ENCODE measurements at places on chromosomes 2 and 18.

GRCh38 chr18:2987876-2988790 is 24.8 kb downstream of the LPIN2 start:
- DNase-seq: no peak

DNA sequence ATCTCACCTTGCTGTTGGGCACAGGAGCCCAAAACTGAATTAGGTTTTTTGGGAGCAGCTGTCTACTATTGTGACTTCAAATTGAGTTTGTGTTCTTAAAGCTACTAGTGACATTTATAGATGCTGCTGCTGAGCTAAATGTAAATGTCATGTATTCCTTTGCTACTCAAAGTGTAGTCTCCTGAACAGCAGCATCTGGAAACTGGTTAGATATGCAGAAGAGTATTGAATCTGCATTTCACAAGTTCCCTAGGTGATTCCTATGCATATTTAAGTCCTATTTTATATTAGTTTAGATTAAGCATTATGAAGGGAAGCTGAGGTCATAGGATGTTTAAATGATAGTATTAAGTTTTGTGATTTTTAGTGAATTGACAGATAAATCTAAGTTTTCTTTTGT is 67.5 kb downstream of the RAB3GAP1 start:
- no peak for DNase-seq

- no peak for DNase-seq
Measured at GRCh38 chr2:219000569-219000960, 7.3 kb upstream of the CRYBA2 start.

GRCh38 chr2:78993518-78994148 is 31.9 kb upstream of the REG3G start:
- no peak for DNase-seq

GRCh38 chr2:65374575-65374974 is 57.8 kb downstream of the SPRED2 start:
- no peak for DNase-seq

GRCh38 chr2:170354855-170355780 is 177.2 kb downstream of the MYO3B start:
- DNase-seq: no peak

GRCh38 chr2:9753665-9754531 is 89.4 kb upstream of the TAF1B start:
- DNase-seq: no peak

DNA sequence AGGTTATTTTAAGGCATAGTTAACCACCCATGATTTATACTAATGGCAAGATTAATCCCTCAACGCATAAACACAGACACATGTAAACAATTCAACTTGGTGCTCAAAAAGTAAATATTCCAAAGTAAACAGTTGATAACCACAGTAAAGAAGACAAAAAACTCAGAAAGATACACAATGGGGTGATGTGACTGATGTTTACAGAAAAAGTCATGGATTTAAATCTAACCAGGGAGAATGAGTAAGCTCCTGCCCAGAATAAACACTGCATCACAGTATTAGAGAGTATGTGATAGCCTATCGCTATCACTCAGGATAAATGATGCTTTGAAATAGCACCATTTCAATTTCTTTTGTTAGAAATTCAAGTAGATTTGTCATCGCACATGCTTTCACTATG is 49.3 kb downstream of the HIBCH start:
- no peak for DNase-seq

DNA sequence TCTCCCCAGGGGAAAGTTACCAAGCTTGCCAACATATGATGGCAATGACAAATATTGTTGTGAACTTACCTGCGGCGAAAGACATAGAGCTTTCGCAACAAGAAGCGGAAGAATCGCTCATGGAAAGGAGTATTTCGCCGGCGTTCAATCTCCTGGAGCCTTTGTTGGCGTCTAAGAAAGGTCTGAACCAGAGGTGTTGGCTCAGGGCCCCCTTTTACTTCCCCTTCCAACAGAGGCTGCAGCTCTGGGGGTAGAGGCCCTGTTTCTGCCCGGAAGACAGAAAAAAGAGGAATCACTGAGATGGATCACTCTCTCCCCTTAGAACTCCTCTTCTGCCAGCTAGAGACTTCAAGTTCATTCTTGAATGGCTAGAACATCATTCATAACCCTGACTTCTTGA is 10.8 kb downstream of the GGCX start:
- no peak for DNase-seq

DNA sequence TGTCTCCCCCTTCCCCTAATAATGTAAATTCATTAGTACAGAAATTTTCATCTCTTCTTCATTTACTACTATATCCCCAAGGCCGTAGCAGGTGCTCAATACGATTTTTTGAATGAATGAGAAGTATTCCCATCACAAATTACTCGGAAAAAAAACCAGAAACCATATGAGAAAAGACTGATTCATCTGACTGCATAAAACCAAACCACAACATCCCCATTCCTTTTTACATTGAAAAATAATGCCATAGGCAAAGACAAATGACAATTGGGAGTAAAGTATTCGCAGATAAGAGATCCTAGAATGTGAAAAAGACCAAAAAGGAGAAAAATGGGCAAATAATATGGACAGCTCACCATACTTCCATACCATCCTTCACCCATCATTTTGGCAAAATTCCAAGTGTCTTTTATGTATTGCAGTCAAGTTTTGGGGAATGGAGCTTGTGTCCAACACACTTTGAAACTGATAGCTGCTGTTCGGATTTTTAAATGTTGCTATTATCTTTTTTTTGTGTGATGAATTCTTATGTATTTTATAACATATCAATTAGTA is 1.5 kb downstream of the ZC3H8 start:
- DNase-seq: no peak

- no peak for DNase-seq
Measured at GRCh38 chr2:163703386-163703785, 32.4 kb downstream of the FIGN start.

- no peak for DNase-seq
Measured at GRCh38 chr2:157692768-157693167, 64.1 kb upstream of the ACVR1C start.

DNA sequence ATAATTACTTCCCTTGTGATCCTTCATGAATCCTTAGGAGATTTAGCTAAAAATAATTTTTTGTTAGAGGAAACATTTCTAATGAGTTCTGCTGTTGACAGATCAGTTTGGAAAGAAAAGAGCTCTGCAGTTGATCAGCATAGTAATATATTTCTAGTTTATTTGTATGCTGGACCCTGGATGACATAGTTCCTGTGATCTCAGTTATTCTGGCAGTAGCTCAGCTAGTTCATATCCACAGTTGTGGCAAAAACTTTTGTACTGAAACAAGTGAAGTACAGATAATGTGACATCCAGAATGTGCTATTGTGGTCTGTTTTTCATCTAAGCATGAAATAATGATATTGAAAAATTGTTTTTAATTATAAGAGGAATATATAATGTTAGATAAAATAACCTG is 33.7 kb downstream of the ABI2 start:
- no peak for DNase-seq

DNA sequence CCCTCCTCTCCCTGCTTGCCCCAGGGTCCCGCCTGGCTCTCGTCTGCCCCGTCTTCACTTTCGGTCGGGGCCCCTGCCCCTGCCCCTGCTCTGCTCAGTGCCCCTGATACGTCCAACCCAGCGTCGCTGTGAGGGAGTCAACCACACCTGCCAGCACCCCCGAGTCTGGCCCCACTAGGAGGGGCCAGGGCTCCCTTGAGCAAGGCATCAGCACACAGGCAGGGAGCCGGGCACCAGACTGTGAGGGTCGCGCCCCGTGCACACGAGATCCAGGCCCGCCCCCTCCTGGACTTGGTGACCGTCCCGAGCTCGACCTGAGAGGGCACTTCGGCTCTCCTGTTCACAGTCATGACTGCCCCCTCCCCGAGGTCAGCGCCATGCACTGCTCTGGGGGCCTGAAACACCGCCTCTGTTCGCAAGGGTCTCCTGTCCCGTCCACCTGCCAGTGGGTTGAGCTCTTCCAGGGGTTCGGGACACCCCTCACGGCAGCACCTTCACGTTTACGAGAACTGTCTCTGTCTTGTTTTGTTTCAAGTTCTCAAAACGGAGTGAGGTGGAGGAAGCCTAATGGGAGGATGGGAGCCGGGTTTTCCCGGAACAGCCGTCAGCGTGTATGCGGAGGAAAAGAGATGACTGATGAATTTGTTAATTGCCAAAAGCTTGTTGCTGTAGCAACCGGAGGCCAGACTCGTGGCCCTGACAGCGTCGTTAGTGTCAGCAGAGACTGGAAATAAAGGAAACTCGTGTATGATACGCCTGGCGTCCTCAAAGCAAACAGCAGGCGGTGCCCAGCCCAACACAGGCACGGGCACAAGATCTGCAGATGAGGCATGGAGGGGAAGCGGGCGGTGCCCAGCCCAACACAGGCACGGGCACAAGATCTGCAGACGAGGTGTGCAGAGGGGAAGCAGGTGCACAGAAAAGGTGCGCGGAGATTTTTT is 48.2 kb upstream of the KCNG2 start:
- no peak for DNase-seq

- no peak for DNase-seq
Measured at GRCh38 chr18:9147440-9148202, 11.0 kb downstream of the ANKRD12 start.

DNA sequence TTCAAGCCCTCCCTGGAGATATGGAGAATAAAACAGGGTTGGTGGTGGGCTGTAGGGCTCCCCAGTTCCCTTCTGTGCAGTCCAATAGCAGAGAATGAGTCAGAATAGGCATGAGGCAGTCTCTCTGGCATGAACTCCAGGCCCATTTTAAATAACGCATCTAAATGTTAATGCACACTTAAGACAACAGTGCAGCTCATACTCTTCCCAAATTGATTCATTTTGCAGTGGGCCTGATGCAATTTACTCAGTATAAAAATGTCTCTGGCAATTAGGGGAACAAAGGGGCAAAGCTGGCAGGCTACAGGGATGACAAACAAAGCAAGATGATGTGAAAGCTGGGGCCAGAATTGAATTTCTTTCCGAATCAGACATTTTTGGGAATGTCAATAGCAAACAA is 402.8 kb downstream of the CLIP4 start:
- no peak for DNase-seq

- no peak for DNase-seq
Measured at GRCh38 chr2:101342625-101343008, 34.1 kb upstream of the RNF149 start.

DNA sequence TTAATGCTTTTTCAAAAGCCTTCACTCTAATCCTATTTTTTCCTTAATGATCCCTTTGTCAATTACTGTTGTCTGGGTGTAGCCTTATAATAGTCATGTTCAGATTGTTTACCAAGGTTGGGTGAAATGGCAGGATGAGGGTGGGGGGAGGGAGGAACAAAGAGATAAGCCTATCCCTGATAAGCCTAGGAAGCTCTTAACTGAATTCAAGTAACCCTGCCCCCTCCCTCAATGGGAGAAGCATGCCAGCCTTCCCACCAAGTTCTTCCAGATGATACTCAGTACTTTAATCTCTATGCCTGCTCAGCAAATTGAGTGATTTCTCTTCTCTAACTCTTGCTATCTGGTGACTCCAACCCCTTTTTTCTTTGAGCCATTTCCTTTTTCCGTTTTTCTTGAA is 180.3 kb upstream of the ETAA1 start:
- no peak for DNase-seq

- DNase-seq: no peak
Measured at GRCh38 chr2:110802208-110802932, 70.0 kb downstream of the ACOXL start.

DNA sequence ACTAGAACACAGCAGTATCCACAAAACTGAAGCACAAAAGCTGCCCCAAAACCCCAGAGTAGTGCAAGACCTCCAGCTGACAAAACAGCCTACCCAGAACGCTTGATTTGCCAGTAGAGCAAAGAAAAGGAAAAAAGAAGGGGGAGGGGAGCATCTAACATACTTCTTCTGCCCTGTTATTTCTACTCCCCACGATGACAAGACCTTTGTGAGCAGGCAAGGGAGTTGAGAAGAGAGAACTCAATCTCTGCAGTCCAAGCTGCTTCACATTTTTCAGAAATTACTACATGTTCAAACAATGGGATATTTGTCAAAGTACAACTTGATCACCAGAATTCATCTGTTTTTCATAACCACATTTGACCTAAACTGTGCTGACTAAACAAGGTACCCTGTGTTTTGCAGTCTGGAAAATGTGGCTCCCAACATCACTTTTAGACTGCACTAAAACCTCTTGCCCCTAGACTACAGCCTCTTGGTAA is 286.7 kb downstream of the EXOC6B start:
- no peak for DNase-seq

GRCh38 chr2:162257425-162257824 is 14.2 kb upstream of the FAP start:
- DNase-seq: no peak

DNA sequence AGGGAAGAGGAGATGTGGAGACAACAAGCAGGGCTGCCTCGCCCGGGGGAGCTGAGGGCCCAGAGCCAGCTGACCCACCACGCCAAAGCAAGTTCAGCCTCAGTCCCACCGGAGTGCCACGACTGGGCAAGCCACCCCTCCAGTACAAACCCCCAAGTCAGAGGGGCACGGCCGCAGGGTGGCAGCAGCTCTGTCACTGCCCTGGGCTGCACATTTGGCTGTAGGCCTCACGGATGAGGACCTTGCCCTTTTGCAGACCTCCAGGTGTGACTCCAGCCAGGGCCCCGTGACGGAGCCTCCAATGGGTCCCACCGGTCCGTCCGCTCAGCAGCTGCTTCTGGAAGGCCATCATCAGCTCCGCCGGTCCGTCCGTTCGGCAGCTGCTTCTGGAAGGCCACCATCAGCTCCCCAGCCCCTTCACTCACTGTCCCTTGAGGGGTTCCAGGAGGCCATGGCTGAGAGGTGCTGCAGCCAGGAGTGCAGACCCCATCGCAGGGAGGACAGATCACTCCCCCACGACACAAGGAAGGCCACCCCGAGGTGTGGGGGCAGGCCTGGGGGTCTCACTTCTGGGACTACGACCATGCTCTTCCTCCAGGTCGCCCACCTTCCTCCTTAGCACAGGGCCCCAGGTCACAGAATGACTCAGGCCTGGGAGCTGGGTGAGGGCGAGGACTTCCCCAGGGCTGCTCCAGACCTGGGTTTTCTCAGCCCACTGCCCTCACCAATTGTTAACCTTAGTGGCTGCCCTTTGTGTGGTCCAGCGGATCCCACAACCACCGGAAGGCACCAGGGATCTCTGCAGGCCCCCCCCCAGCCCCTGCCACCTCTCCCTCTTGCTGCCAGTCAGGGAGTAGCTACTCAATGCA is 24.6 kb upstream of the STK25 start:
- DNase-seq: no peak

DNA sequence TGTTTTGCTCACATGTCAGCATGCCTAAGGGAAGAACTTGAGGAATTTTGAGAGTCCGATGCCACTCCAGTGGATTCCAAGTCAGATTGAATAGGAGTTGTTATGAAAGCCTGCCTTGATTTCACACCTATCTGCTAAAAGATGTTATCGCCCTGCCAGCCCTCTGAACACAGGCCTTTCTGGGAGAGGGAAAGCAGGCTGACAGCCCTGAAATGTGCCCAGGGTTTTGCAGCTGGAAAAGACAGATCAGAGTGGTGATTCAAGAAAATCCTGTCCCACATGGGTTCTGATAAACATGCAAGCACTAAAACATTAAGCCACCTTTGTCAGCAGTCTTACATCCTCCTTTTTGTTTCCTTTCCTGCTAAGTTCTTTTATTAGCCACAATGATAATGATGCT is 1752.9 kb upstream of the CELF4 start:
- no peak for DNase-seq

GRCh38 chr18:58314284-58314683 is 270.3 kb downstream of the NEDD4L start:
- DNase-seq: no peak

Data from mesothelial cell of epicardium (in vitro differentiated cells).